Stimulated activated CD4-positive, alpha-beta T cell treated with anti-CD3 and anti-CD28 coated beads, Interleukin-12 subunit alpha, Interleukin-12 subunit beta, amount 100 ng/mL, for 24 hours (primary cell): ENCODE measurements at places on chromosomes 16 and 17.

DNA sequence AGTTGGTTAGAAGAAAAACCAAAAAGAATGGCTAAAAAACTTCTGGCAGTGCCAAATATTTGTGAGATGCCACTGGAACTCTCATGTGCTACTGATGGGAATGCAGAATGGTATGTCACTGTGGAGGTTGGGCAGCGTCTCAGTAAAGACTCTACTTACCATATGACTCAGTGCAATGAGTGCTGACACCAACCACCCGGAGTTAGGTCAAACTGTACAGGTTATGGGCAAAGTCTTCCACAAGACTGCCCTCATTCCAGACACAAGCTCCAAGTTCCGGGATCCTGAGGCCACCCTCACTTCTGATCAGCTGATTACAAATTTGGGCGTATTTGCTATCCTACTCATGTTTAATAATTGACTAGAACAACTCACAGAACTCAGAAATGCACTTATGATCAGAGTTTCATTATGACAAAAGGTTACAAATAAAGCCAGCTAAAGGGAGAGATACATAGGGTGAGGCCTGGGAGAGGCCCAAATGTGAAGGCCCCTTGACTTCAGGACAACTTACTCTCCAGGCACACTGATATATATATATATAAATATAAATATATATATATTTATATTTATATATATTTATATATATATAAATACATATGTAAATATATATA lies 114.9 kb downstream of the TRIM37 start:
- no peak for DNase-seq

DNA sequence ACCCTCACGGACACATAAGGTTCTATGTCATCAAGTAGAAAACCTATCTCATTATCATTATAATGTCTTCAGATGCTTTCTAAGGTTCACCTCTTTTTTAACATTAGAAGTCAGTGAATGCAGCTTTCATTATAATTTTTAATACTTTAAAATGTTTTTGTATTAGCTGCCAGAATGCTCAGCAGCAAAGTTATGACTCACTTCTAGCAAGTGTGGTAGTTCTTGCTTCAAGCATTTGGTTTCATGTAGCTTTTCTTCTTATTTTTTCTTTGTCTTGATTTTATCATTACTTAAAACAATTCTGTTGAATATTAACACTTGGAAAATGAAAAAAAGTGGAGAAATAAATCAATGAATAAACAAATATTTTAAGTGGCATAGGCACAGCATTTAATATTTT lies 23.4 kb downstream of the LPCAT2 start:
- DNase-seq: no peak

GRCh38 chr17:59356543-59357218 lies 25.2 kb downstream of the YPEL2 start:
- no peak for DNase-seq

DNA sequence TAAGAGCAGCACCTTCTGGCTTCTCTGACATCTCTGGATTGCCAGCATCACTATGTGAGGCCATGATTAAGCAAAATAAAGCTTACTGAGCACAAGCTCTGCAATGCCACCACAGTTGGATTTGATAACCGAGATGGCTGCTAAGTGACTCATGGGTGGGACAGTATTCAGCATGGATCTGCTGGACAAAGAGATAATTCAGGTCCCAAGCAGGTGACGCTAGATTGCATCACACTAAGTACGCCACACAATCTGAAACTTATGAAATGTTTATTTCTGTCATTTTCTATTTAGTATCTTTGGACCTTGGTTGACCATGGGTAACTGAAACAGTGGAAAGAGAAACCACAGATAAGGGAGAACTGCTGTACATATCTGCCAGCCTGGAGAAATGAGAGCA lies 27.4 kb downstream of the CDRT15 start:
- no peak for DNase-seq

GRCh38 chr17:79017546-79018369 lies 6.2 kb upstream of the C1QTNF1 start:
- no peak for DNase-seq

- no peak for DNase-seq
Observed at GRCh38 chr17:82780195-82780594, 28.3 kb downstream of the TBCD start.

DNA sequence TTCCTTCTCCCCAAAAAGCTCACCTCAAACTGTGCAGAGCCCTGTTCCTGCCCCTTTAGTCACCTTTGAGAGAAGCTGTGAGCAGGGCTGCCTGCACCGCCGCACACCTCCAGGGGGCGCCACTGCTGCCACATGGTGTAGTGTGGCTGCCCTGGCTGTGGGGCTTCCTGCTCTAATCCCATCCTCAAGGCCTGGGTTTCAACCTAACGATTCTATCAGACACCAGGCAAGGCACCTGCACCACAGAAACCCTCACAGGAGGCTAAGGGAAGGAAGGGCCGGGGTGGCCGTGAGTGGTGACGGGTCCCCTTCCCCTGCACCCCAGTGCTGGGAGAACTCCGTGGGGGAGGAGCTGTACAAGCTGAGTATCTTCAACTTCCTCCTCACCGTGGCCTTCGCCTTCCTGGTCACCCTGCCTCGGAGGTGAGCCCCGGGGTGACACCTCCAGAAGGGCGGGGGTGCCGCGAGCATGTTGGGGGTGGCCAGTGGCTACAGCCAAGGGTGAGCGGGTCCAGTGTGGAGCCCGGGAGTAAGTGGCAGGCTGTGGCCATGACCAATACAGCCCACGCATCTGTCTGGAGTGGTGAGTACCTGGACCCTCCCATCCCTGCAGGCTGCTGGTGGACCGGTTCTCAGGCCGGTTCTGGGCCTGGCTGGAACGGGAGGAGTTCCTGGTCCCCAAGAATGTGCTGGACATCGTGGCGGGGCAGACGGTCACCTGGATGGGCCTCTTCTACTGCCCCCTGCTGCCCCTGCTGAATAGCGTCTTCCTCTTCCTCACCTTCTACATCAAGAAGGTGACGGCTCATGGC lies 7.0 kb downstream of the TMC8 start:
- no peak for DNase-seq

DNA sequence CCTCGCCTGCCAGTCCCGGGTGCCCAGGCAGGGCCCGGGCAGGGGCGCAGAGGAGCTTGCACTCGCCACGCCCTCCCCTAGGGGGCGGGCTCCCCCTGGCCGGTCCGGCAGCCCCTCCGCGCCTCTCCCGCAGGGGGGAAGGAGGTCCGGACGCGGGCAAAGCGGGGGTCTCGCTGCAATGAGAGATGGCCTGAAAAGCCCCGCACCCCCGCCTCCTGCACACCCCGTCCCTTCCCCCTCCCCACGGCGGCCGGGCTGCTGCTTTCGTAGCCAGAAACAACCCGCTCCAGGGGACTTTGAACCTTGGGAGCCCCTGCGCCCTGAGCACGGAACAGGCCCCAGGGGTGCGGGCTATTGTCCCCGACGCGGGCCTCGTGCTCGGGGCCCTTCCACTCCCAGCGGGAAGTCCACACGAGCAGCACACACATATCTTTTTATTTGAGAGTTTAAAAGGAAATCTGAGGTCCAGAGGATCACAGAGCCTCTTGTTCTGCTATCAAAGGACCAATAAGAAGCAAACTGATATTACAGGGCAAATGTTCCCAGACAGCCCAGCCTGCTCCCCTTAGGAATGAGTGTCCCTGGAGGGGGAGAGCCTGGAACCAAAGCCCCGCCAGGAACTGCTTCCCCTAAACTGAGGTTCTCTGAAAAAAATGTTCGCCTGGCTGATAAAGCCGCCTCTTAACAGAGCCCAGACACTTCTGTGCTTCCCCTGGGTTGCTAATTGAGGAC lies 5.8 kb upstream of the CBX4 start:
- DNase-seq: peak; percentile 24
